AG20443 (cell line): ENCODE measurements at places on chromosomes 3 and 15.

DNA sequence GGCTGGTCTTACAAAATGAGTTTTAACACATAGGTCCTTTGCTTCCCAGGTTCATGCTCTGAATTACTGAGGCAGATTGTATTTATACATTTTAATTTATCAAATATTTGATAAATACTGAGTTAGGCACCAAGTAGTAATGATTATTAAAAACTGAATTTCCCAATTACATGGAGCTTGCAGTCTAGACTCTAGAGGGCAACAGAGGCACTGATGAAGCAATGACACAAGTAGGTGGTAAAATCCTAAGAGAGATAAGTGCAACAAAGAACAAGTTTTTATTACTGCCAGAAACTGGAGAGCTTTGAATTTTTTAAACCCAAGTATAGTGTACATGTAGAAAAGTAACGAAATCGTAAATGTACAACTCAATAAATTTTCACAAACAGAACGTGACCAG, 406.2 kb upstream of the RARB start:
- DNase-seq = peak; percentile 40

DNA sequence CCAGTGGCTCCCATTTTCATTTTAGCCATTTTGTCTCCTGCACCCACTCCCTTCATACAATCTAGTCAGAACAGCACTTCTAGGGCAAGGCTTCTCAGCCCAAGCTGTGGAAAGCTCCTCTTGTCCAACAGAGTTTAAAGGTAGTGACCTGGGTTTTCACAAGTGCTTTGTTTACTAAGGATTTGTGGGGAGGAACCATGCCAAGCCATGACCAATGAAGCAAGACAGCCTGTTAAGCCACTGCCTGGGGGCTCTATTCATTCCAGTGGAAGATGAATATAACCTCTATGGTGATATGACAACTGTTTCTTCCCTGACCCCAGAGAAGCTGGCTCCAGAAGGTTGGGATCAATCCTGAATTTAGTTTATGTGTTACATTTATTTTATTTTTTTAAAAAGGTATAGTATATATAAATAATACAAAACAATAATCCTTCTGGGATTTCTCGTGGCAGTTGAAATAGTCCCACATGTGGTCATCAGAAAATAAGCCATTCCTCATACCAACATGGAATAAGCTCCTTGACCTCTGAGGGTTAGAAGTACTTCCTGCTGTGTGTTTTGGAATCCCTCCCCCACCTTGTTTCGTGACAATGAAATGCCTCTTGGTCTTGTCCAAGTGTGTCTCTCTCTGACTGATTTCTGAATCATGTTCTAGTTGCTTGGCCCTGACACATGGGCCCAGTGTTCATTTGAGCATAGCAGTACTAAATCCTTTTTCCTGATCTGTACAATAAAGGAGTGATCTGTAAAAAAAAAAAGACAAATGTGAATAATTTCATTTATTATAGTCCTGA, 13.3 kb upstream of the THUMPD3 start:
- DNase-seq = peak; percentile 55

- DNase-seq = no peak
Observed at GRCh38 chr15:52308446-52309153, 13.0 kb upstream of the MYO5C start.

GRCh38 chr3:150177673-150178381, 207.1 kb upstream of the PFN2 start:
- DNase-seq = peak; percentile 53

DNA sequence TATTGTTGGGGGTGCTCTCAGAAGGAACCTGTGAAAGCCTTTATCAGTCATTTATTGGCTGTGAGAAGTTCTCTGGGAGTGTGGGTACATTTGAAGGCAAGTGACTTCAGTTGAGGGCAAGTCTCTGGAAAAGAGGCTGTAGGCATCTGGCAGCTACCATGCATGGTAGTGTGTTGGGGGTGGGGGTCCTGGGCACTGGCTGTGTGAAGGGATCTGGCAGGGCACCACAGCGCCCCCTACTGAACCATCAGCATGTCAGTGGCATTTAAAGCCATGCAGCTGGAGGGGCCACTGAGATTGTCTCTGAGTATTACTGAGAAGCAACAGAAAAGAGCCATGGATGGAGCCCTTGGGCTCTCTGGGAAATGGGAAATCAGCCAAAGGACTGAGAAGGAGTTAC, 30.6 kb downstream of the CRTAP start:
- no peak for DNase-seq
